Cerebellar nuclear complex (tissue), 1 donor: ENCODE measurements at places on chromosomes 4 and X.

DNA sequence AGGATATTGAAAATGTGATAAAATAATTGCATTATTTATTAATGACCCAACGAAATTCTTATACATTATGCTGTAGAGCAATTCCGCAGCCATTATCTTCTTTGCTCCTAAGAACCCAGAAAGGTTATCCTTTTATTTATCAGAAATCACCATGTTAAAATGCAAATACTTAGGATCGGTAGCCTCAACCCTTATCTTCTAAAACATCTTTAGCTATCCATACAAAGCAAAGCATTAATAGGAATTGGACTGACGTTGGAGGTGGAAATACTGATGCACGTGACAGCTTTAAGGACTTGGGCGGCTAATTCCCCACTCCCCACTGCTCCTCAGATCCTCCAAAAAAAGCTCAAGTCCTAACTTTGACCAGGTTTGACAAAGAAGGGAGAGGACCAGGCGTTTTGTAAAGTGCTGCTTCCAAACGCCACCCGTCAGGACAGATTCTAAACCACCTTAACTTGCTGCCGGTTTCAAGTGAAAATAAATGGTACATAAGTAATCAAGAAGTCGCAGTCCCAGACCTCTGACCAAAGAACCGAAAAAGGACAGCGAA lies 539 bp upstream of the SPCS3 start:
- no peak for DNase-seq

DNA sequence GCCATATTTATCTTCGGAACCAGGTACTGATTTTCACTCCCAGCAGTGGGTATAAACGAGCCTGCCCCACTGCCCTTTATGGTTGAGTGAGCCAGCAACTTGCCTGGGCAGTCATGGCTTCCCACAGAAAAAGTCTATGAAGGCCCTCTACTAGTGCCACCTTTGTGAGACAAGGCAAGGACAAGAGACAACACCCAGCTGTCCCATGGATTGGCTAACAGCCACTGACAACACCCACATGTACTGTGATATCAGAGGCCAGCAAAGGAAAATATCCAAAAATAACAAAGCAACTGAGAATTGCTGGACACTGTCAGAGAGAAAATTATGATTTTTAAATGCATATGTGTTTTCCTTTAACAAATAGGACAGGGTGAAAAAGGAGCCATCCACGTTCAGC lies 248.4 kb upstream of the TTC29 start:
- DNase-seq = no peak

GRCh38 chrX:21655901-21656586 lies 2.1 kb downstream of the KLHL34 start:
- no peak for DNase-seq

DNA sequence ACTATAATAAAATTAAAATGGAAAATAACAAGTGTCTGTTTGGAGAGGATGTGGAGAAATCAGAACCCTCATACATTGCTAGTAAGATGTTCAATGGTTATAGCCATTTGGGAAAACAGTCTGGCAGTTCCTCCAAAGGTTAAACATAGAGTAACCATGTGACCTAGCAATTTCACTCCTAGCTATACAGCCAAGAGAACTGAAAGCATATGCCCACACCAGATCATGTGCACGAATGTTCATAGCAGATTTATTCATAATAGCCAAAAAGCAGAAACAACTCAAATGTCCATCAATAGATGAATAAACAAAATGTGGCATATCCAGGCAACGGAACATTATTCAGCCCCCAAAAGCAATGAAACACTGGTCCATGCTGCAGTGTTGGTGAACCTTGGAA lies 9.4 kb upstream of the CCNQ start:
- DNase-seq = no peak

GRCh38 chr4:99640676-99641075 lies 17.0 kb downstream of the C4orf54 start:
- DNase-seq = no peak

DNA sequence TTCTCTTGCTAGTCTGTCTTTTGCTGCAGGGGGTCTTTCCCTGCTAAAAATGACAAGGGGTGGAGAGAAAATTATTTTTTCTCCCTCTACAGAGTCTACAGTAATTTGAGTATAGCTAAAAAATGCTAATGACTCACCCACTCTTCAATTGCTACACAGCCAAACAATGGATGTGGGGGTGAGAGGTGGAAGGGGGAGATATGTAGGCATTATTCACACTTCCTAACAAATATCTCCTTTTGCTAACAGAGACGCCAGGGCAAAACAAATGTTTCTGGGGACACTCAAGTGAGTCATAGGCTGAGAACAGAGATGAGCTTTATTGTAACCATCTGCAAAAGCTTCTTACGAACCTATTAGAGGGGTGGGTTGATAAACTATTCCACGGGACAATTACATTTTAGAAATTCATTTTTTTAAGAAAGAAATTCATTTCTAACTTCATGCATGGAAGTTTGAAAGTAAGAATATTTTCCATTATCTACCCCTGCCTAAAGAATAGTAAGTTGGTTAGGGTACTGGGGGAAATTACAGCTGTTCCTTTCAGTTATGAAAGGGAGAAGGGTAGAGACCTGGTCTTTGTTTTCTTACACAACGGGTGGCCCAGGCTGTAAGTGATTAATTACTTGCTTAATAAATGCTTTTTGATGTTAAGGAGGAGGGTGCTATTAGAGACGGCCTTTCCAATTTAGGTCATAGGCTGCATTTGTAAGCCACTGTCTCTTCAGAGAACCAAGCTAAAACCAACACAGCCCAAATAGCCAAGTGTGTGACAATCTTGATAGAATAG lies 12.8 kb downstream of the SCD5 start:
- DNase-seq = no peak

DNA sequence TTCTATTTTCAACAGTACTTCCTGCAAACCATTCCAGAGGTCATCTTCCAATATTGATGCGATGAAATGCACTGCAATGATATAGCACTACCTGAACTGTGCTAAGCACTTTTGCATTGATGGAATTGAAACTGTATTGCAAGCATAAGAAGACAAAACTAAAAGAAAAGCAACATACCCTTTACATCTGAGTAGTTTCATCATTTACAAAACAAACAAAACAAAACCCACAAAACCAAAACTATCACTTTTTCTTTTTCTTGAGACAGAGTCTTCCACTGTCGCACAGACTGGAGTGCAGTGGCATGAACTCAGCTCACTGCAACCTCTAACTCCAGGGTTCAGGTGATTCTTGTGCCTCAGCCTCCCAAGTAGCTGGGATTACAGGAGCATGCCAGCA lies 120.1 kb upstream of the NAP1L5 start:
- no peak for DNase-seq

DNA sequence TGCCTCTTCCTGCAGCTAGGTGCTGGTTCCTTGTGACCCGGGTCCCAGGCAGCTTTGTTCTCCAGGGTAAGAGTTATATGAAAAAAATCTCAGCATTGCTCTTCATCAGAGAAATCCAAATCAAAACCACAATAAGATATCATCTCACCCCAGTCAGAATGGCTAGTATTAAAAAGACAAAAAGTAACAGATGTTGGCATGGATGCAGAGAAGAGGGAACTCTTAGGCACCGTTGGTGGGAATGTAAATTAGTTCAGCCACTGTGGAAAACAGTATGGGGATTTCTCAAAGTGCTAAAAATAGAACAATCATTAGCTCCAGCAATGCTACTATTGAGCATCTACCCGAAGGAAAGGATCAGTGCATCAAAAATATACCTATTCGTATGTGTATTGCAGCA lies 61.5 kb downstream of the SORCS2 start:
- no peak for DNase-seq

- no peak for DNase-seq
Observed at GRCh38 chr4:150261571-150261970, 183.3 kb downstream of the DCLK2 start.

GRCh38 chr4:17688011-17688441 lies 73.6 kb downstream of the MED28 start:
- DNase-seq = no peak

DNA sequence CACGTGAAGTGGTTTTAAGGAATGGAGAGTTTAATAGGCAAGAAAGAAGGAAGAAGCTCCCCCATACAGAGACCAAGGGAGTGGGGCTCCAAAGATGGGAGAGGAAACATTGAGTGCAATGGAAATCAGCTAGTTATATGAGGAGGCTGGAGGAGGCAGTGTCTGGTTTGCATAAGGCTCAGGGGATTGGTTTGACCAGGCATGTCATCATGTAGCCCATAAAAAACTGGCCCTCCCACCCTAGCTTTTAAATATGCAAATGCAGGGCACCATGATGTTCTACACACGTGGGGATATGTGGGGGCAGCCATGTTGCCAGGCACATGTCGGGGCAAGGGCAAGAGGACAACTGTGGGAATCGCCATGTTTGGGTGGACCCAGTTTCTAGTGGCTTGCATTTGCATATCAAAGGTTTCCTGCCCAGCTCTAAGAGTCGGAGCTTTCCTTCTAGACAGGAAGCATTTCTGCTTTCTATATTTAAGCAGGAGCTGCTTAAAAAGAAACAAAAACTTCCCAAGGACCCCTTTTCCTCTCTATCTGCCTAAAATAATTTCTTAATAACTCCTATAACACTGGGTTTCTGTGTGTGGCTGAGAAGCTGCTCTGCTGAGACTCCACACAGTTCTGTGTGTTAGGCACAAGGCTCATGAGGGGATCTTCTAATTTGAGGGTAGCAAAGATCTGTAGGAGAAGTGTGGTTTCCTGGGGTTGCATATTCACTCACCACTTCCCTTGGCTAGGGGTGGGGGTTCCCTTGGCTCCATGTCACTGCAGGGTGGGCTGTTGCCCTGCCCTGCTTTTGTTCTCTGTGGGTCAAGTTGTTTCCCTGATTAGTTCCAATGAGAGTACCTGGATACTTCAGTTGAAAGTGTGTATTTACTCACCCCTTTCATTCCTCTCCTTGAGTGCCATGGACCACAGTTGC lies 113.5 kb downstream of the VSIG4 start:
- DNase-seq = no peak

GRCh38 chrX:130805903-130806302 lies 97.1 kb downstream of the ENOX2 start:
- no peak for DNase-seq

DNA sequence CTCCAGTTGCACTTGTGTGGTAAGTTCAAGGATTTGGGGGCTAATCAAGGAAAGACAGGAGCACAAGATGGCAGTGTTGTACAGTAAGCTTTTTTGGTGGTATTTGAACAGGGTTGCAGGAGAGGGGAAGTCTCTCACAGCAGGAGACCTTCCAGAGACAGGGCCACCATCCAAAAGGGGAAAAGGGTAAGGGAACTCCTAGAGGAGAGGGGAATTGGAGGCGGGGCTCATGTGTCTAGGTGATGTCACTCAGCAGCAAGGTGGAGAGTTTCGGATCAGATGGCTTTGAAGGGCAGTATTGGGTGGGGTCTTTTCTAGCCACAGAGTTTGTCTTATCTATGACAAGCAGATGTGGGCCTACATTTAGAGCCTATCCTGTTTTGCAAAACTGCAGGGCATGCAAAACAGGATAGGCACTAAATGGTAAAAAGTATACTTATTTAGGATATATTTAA lies 13.4 kb upstream of the RNF175 start:
- no peak for DNase-seq

- no peak for DNase-seq
Observed at GRCh38 chr4:4853371-4853823, 6.1 kb upstream of the MSX1 start.

DNA sequence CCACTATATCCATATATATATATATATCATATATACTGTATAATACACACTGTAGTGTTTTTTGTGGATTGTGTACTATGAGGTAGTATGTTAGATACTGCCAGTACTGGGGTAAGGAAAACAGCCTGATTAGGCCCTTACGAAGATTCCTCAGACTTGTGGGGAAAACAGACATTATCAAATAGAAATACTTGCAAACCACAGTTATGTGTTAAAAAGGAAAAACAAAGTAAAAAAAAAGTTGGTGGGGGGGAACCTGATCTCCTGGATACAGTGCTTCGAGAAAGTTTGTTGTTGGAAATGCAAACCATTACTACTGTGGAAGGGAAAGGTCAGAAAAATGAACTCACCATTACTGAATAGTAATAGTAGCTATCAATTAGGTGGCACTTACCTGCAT lies 53.0 kb downstream of the PKD2 start:
- DNase-seq = no peak

DNA sequence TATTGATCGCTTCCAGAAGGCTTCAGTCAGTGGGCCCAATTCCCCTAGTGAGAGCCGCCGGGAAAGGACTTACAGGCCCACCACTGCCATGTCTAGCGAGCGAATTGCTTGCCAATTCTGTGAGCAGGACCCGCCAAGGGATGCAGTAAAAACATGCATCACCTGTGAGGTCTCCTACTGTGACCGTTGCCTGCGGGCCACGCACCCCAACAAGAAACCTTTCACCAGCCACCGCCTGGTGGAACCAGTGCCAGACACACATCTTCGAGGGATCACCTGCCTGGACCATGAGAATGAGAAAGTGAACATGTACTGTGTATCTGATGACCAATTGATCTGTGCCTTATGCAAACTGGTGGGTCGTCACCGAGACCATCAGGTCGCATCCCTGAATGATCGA lies 15.3 kb downstream of the MID2 start:
- DNase-seq = no peak

GRCh38 chrX:140433582-140433981 lies 71.3 kb downstream of the SOX3 start:
- DNase-seq = no peak

DNA sequence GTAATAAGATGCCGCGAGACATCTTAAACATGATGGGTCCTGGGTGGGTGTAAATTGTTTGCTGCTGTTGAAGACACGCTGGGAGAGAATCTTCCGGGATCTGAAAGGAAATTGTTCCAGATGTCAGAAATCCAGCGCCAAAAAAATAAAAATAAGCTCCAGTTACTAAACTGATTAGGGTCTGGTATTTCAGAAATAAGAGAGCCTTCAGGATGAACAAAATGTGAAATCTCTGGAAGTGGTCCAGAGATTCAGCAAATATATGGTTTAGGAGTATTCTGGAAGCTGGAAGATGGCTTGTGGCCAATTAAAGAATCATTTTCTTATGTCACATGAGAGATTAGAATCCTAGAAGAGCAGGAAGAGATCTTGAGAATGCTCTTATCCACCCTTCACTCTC lies 75.8 kb upstream of the NHS start:
- DNase-seq = no peak

GRCh38 chr4:53694666-53695065 lies 103.4 kb upstream of the LNX1 start:
- DNase-seq = no peak

DNA sequence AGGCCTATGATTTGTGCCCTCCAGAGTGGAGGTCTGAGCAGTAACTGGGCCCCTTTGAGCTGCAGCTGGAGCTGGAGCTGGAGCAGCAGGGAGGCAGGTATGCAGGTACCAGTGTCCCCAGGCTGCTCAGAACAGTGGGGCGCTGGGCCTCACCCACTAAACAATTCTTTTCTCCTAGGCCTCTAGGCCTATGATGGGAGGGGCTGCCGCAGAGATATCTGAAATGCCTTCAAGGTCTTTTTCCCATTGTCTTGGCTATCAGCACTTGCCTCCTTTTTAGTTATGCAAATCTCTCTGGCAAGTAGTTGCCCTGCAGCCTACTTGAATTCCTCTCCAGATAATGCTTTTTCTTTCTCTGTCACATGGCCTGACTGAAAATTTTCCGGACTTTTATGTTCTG lies 79.7 kb upstream of the OTUD4 start:
- DNase-seq = no peak
